ENCODE measurements at places on chromosomes 2 and 18. TPM values are rescaled to one million over a fixed set of nuclear protein-coding genes. Genes with fewer than 3 reads are reported as not detected.

DNA sequence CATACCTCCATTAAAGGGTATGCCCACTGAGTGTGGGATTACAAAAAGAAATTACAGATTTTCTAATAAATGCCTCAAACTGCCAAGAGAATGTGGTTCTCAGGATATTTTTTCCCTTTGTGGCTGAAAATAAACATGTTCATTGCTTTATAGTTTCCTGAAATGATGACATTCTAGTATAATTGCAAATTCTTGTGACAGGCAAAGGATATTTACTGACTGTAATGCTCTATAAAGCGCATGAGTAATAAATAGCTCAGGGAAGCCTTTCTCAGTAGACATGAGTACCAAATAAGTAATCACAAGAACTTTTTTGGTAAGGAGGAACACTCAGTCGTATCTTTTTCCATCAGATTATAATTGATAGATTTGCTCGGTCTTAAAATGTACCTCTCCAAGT is 72.3 kb downstream of the FTCDNL1 start:
- DNase-seq, result no peak

GRCh38 chr2:146916914-146917313 is 927.9 kb upstream of the ACVR2A start:
- peak; percentile 3 for DNase-seq

DNA sequence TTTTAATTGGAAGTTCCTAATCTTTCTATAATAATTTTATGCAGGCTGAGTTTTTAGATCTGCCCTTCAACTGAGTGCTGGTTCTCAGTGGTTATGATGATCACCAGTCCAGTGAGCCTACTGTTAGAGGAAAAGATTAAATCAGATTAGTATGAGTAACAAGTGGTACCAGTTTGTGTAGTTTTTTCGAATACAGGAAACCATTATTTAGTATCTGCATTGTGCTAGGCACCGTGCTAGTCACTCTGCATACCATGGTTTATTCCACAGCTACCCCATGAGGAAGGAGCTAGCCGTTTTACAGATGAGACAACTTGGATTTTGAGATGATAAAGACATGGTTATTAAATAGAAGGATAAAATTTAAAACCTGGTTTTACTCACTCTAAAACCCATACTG is 6.1 kb downstream of the PSMD1 start:
- no peak for DNase-seq

FAM110C gene
- 18.5 TPM for polyA plus RNA-seq

SPEG gene
- 33.4 TPM for polyA plus RNA-seq

GRCh38 chr2:109194620-109194937 is 65.6 kb downstream of the SH3RF3 start:
- DNase-seq, result no peak

RGPD3 gene
- 0.08 TPM for polyA plus RNA-seq

- DNase-seq, result no peak
Measured at GRCh38 chr2:143355870-143356269, 226.7 kb downstream of the ARHGAP15 start.

CXCR1 gene
- 1.4 TPM for polyA plus RNA-seq

IL1A gene
- 26.3 TPM for polyA plus RNA-seq

DNA sequence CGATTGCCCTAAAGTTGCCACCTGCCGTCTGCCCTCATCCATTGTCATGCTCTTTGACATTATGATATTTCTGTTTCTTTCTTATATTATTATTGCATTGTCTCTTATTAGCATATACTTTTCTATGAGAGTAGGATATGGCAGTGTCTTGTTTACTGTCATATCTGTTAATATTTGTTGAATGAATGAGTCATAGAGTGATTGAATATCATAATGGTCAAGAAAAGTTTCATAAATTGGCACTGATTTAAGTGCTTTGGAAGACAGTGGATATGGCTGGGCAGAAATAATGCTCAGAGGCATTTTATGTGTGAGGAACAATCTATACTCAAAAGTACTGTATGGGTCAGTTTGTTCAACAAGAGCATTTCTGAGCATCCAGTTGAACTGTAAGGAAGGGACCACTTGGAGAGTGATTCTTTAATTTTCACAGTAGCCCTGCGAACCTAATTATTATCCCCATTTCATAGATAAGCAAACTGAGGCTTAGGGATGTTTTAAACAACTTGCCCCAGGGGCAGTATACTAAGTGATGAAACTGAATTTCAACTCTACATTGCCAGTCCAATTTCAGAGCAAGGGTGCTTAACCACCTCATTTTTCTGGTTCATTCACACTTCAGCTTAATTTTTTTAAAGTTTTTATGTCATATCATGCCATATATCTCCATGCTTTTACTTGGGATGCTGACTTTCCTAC is 175.5 kb upstream of the FOSL2 start:
- DNase-seq, result no peak

DNA sequence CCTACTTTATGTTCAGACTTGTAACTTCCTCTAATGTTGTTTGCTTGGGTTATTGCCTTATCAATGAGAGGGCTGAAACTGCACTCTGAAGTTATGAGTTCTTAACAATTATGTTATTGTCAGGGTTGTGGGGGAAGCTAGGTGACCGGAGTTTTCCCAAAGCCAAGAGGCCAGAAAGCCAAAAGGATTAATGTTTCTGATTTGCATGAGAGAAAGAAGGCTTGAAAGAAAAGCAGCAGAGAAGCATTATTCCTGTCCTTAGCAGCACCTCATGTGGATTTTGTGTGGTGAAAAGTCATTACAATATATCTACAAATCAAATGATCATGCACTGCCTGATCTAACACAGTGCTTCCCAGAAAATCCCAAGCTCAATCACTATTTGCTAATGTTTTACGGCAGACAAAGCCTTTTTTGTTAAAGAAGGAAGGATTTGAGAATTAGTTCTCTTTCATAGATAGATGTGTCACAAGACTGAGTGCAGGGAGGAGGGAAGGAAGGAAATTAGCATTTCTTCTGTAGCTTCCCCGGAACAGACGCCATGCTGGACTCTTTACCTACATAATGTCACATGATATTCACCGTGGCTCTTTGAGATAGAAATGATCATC is 203.2 kb downstream of the ALK start:
- no peak for DNase-seq

DNA sequence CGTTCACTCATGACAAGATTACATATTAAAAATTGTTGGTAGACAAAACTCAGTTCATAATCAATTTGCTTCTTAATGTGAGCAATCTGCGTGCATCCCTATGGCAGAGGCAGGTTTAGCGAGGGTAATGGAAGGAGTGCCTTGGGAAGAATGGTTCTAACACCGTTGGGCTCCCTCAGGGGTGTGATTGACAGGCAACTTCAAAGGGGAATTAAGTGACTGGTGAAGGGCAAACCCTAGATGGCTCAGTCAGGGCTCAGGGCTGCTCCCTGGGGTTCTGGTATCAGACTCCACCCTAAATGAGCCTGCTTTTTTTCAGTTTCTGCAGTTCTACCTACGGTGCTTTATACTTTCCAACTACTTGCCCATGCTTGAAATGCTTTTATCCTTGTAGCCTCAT is 419.5 kb upstream of the CELF4 start:
- no peak for DNase-seq

COL4A3 gene
- polyA plus RNA-seq, result not detected

TMEM163 gene
- polyA plus RNA-seq, result 0.14 TPM

OR6B2 gene
- polyA plus RNA-seq, result not detected

GRCh38 chr2:165536851-165537499 is 67.5 kb downstream of the CSRNP3 start:
- DNase-seq, result no peak

Measured in mammary epithelial cell (primary cell).